ENCODE measurements at places on chromosomes 1 and 21.
A peak's percentile ranks its signal among the peaks of the same experiment; 100 is the strongest.

DNA sequence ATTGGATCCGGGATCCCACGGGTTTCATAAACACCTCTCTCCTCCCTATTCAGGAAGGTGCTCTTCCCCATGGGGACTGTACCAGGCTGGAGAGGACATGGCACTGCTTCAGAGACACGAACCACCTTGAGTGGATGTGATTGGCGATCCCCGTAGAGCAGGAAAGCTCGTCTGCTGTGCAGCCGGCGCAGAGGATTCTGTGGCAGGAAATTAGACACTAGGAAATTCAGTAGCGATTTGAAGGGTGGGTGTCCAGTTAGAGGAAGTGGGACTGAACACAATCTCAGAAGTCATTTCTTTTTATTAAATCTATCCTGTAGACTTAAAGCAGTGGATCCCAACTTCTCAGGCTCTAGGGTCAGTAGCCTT lies 767 bp downstream of the PDIK1L start:
- DNase-seq, result no peak

- DNase-seq, result no peak
Observed at GRCh38 chr1:3834701-3835100, 22.3 kb downstream of the CEP104 start.

DNA sequence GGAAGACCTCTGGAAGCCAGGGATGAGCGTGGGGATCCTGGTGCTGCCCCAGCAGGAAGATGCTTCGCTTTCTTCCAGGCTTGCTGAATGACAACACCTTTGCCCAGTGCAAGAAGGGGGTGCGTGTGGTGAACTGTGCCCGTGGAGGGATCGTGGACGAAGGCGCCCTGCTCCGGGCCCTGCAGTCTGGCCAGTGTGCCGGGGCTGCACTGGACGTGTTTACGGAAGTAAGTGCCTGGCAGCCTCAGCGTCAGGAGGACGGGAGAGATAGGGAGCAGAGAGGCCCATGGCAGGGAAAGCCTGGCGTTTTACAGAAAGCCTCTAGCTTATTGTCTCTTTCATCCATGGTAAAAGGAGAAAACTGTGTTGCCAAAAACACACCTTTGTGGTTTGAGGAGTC lies 23.5 kb downstream of the PHGDH start:
- DNase-seq, result no peak

DNA sequence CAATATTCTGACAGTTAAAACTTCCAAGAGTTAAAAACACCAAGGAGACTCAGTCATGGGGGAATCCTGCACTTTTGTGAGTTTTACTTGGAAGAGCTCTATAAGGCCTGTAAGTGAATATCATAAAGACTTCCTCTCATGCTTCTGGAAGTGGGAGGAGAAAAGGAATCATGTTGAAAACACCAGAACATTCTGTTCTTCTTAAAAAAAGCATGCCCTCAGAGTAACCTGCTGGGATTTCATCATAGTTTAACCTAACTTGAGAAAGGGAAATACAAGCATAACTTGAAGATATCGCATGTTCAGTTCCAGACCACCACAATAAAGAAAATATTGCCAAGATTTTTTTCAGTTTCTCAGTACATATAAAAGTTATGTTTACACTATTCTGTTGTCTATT lies 51.9 kb downstream of the COL11A1 start:
- DNase-seq, result no peak

DNA sequence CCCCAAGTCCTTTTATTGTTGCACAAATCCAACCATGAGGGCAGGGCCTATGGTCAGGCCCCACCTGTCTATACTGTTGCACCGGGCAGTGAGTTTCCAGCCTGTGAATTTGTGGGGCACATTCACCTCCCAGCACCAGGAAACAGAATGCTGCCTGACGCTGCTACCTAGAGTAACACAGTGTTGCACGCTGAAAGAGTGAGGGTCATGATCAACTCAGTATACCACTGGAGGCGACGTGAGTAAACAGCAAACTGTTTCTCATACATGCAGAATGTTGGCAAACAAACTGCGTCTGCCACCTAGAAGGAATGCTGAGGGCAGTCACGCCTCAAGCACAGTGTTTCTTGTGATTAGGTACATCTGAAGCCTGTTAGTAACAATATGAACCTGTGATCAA lies 13.4 kb upstream of the LRRC47 start:
- DNase-seq, result no peak

DNA sequence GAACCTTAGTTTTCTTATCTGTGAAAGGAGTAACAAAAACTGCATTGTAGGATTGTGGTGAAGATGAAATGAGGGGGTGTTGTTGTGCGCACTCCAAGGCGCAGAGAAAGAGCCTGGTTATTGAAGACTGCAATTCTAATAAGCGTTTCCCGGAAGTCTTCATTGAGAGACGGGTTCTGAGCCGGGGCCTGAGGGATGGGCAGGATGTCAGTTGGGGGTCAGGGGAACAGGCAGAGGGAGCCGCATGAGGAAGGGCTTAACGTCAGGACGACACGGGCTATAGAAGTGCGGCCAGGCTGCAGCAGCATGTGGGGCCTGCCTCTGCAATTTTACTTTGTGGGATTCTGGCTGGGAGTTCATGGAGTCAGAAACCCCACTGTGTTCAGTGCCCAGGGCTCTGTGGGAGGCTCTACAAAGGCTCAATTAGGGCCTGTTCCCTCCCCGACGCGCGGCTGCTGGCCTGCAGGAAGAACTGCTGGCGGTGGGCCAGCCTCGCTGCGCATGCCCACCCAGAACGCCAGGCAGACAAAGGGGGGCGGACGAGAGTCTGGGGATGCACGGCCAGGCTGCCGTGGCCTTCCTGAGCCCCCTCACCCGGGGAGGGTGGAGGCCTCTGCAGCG lies 20.7 kb downstream of the TRIM62 start:
- DNase-seq, result no peak

GRCh38 chr1:107874221-107874620 lies 90.8 kb downstream of the VAV3 start:
- DNase-seq, result no peak

GRCh38 chr1:41673378-41673777 lies 188.9 kb upstream of the EDN2 start:
- DNase-seq, result peak; percentile 30

DNA sequence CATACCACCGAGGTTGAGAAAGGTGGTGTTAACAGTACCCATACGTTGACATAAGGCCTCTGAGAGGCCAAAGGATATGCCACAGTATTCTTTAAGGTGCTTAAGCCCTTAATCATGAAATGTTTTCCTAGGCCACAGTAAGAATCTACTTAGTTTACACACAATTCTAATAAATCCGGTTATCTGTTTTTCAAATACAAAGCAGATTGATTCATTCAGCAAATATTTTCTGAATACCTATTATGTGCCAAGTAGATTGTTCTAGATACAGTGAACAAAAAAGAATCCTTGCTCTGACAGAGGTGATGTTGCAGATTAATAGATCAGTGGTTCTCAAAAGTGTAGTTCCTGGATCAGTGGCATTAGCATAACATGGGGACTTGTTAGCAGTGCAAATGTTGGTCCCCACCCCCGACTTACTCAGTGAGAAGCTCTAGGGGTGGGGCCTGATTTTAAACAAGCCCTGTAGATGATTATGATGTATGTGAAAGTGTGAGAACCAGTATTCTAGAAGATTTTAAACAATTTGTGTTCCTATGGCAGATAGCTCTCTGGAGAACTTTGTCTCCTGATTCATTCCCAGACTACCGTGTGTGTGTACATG lies 61.6 kb downstream of the NFIA start:
- DNase-seq, result no peak

DNA sequence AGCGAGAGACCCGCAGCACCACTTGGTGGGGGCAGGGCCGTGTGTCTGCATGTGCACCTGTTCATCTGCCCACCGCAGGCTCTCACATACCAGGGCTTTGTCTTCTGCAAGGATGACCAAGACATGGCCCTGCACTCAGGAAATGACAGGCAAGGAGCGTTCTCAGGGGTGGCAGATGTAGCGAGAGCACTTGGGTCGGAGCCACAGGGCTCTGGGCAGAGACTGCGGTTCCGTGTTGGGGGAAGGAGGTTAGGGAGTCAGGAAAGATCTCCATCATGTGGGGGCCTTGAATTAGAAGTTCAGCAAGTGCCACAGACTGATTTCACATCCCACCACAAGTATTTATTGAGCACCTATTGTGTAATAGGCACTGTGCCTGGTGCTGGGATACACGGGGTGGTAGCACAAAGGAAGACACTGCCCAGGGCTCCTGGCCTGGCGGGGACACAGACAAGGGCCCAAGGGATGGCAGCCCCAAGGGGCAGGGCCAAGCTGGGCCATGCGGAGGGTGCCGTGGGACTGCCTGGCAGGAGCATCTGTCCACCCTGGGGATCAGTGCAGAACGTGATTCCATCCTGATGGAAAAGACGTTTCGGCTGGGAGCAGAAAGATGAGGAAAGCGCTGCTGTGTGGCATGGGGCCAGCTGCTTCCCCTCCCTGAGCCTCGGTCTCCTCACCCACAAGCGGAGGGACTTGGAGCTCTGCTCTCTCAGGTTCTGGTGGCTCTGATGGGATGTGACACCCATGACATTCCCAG lies 11.4 kb upstream of the SPSB1 start:
- DNase-seq, result no peak

GRCh38 chr1:46133181-46133658 lies 791 bp upstream of the PIK3R3 start:
- DNase-seq, result no peak

DNA sequence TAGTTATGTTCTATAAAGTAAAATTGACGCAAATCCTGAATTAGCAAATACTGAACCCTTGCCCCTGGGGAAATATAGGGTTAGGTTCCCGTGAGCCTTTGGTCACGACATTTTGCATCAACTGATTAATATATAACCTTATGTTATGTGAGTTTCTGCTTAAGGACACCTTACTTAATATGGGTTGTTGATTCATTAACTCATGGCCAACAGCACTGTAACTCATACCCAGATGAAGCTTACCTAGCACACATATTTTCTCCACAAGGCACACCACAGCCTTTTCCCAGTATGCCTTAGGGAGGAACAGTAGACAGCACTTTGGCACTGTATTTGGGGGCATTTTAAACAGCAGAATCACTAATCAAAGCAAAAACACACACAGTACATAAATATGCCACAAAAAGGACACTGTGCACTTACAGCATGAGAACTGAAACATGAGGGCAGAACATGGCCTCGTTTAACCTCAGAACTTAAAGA lies 15.1 kb downstream of the INAVA start:
- no peak for DNase-seq

DNA sequence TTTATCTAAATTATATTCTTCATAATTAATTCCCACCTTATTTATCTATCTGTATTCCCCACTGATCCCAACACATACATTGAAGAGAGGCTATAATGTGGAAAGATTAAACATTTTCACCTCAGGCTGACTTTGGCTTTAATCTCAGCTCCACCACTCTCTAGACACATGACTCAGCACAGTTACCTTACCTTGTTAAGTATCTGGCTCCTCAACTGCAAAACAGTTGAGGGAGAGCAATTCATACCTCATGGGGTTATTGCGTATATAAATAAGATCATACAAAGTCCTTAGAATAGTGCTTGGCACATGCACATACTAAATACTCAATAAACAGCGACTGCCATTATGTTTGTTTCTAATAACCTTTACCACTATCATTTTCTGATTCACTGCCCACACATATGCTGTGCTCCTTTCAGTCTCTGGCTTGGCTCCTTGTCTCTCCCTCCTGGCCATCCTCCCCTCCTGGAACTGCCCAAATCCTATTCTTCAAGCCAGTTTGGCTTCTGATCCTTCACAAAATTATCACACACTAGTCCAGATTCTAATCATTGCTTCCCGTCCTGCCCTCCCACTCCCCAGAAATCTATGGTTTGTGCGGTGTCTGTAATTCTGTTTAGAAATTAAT lies 50.1 kb downstream of the BCL9 start:
- DNase-seq, result no peak

- DNase-seq, result no peak
Observed at GRCh38 chr21:35578831-35579471, 481.4 kb downstream of the SETD4 start.

- no peak for DNase-seq
Observed at GRCh38 chr1:206116873-206117150, 376 bp downstream of the AVPR1B start.

GRCh38 chr21:44523567-44524413 lies 16.2 kb downstream of the KRTAP10-1 start:
- no peak for DNase-seq

DNA sequence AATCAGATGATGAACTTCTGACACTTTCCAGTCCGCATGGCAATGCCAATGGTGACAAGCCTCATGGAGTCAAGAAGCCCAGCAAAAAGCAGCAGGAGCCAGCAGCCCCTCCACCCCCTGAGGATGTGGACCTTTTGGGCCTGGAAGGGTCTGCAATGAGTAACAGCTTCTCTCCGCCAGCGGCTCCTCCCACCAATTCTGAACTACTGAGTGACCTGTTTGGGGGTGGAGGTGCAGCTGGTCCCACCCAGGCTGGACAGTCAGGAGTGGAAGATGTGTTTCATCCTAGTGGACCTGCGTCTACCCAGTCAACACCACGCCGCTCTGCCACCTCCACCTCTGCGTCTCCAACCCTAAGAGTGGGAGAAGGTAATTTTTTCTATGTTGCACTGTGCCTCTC lies 28.0 kb upstream of the LEPR start:
- no peak for DNase-seq

DNA sequence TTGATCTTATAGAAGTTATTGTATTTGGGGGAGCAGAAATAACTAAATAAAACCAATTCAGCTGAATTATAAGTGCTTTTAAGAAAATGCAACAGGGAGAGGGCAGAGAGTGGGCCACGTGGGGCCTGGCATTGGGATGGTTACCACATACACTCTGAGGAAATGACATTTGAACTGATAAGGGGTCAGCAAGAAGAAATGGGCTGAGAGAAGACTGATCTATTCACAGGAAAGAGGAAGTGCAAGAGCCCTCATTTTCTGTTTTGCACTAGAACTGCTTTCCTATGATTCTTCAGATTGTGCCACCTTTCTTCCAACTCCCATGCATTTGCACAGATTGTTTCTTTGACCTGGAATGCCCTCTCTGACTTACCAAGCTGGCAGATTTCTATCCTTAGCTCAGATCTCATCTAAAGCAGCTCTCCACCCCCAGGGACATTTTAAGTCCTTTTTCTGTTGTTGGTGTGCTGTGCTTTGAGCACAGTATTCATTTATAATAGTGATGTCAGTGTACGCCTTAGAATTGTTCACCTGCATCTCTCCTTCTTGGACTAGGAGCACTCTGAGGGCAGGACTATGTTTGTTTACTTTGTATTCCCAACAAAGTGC lies 115.9 kb downstream of the FGGY start:
- no peak for DNase-seq

GRCh38 chr1:110746644-110747259 lies 72.0 kb upstream of the KCNA3 start:
- peak; percentile 52 for DNase-seq

DNA sequence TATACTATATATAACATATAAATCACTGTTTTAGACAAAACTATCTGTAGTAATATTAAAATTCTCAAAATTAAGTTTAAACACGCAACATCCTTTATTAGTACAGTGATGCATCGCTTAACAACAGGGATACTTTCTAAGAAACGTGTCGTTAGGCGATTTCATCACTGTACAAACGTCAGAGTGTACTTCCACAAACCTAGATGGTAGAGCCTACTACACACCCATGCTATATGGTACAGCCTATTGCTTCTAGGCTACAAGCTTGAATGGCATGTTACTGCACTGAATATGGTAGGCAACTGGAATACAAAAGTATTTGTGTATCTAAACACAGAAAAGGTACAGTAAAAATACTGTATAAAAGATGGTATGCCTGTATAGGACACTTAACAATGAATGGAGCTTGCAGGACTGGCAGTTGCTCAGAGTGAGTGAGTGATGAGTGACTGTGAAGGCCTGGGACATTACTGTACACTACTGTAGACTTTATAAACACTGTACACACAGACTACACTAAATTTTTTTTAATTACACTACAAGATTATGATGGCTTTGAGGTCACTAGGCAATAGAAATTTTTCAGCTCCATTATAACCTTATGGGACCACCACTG lies 10.5 kb downstream of the FOXJ3 start:
- DNase-seq, result no peak

- no peak for DNase-seq
Observed at GRCh38 chr1:234775477-234776246, 165.7 kb upstream of the IRF2BP2 start.
